ENCODE measurements at places on chromosomes 16 and 17. TPM values are rescaled to one million over a fixed set of nuclear protein-coding genes. Genes with fewer than 3 reads are reported as not detected.

The PYDC1 gene
- total RNA-seq: not detected

The PRCD gene
- total RNA-seq: 5.8 TPM

The NT5M gene
- 38.7 TPM for total RNA-seq

The LPCAT2 gene
- 7.5 TPM for total RNA-seq

GRCh38 chr17:49920030-49920769 lies 48.8 kb upstream of the DLX4 start:
- no peak for DNase-seq

DNA sequence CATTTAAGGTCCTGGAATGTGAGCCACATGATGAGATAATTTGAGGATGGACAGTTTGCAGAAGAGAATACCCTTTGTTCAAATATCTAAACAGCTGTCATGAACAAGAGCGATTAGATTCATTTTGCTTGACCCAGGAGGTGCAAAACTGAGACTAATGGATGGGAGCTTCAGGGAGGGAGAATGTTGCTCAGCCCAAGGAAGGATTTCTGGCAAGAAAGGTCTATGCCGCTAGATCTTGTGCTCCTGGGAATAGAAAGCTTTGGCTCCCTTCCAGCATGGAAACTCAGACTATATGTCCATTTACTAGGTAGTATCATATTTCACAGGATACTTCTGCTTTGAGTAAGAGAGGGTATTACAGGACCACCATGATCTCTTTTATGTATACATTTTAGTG lies 14.8 kb upstream of the CDH11 start:
- no peak for DNase-seq

DNA sequence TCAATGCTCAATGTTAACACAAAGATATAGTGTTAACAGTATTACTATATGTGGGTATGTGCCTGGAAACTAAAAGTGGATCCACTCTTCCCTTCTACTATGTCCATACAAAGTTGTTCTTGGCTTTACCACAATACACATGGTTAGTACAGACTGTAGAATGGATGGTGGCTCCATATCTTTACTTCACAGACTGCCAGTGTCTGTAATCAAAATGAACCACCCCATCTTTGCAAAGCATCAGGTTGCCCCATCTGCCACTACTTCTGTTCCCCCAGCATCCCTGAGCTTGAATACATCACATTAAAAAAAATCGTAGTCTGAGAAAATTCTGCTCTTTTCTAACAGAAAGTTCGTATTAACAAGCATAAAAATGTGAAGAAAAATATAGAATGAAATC lies 30.0 kb downstream of the USP32 start:
- DNase-seq: no peak

All from epithelial cell of proximal tubule (primary cell).